PC-3 (cell line): ENCODE measurements at places on chromosomes 16 and 17. TPM values are rescaled to one million over a fixed set of nuclear protein-coding genes. Genes with fewer than 3 reads are reported as not detected.
A peak's percentile ranks its signal among the peaks of the same experiment; 100 is the strongest.

GRCh38 chr16:16124438-16124837 is 98.9 kb downstream of the ABCC6 start:
- no peak for DNase-seq
- no peaks in the 10 kb centered on the region for H3K4me1 ChIP-seq
- no peak overlapping the region for H3K4me3 ChIP-seq
- H3K36me3 ChIP-seq: peaks cover 14% of the 10 kb centered on the region; the same call in 1 of the 2 replicates

DNA sequence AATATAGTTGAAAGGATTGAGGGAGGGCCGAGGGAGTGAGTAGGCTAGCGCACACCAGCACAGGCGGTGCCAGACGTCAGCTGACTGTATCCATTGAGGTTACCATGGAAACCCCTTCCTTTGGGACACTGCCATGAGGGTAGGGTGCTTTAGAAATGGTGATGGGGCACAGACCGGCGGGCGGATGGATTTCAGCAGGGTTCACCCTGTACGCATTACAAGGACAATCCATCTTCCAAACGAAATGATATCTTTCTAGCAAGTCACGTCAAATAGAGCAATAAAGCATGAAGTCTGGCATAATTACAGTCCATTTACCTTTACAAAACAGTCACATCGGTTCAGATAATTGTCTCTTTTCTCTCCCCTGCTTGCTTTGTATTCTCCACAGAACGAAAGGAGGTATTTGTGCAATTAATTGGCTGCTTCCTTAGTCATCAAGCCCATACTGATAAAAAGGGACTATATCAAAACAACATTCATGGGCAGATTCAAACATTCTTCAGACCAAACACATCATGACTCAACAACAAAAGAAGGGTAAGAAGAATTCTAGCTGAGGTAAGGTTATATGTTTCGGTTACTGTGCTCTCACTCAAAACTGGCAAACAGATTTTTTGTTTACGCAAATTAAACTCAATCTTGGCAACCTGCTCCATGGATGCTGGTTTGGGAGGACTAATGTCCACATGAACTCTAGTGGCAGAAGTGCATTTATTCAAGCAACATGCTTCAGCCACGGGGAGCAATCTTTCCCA is 140.6 kb downstream of the CDK5R1 start:
- no peak overlapping the region for H3K4me3 ChIP-seq
- H3K4me1 ChIP-seq: peaks cover 10% of the 10 kb centered on the region; the same call in 1 of the 2 replicates
- no peaks in the 10 kb centered on the region for H3K27me3 ChIP-seq
- peak; percentile 7 for DNase-seq
- H3K27ac ChIP-seq: no peak overlapping the region
- no peaks in the 10 kb centered on the region for H3K36me3 ChIP-seq

DNA sequence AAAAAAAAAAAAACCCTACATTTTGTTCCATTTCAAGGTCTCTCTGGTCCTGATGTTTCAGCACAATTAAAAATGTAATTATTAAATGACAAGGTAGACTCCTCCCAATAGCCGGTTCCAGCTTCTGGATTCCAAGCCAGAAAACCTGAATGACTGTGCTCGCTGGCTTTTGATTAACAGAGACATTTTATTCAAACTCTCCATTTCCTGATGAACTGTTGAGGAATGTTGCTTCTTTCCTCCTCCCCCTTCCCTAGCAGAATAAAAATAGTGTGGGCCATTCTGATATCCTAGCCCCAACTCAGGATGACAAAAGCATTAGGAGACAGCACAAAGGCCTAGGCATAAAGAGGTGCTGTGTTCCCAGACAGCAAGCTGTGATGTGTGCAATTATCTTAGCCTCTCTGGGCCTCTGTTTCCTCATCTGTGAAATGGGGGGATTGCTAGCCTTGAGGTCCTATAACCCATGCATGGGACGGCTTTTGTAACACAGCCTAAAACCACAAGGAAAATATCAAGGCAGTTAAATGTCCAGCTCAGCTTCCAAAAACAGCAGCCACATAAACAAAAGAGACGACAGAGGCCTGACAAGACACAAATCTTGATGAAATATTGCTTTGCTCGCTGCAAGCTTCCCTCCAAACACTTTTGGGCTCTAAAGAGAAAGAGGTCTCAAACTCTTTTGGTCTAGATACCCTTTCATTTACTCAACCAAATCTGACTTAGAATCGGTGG is 127.2 kb upstream of the RCVRN start:
- no peak overlapping the region for H3K27ac ChIP-seq
- H3K4me3 ChIP-seq: no peak overlapping the region
- peaks cover 82% of the 10 kb centered on the region for H3K27me3 ChIP-seq
- no peaks in the 10 kb centered on the region for H3K4me1 ChIP-seq
- H3K36me3 ChIP-seq: no peaks in the 10 kb centered on the region
- DNase-seq: no peak

DNA sequence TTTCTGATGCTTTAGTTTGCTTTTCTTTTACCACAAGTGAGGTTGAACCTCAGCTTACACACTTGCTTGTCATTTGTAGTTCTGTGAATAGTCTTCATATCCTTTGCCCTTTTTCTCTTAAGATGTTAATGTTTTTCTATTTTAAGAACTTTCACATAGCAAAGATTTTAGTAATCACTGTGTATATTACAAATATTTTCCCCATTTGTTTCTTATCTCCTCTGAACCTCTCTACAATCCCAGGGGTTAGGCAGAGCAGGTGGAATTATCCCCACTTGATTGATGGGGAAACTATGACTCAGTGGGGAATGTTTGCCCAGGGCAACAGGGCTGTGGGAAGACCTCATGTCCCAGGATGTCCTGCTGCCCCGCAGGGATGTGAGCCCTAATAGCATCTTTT is 11.7 kb upstream of the MYH3 start:
- no peaks in the 10 kb centered on the region for H3K4me1 ChIP-seq
- H3K27me3 ChIP-seq: no peaks in the 10 kb centered on the region
- peak; percentile 6 for DNase-seq
- no peak overlapping the region for H3K4me3 ChIP-seq
- H3K27ac ChIP-seq: no peak overlapping the region
- no peaks in the 10 kb centered on the region for H3K36me3 ChIP-seq

DNA sequence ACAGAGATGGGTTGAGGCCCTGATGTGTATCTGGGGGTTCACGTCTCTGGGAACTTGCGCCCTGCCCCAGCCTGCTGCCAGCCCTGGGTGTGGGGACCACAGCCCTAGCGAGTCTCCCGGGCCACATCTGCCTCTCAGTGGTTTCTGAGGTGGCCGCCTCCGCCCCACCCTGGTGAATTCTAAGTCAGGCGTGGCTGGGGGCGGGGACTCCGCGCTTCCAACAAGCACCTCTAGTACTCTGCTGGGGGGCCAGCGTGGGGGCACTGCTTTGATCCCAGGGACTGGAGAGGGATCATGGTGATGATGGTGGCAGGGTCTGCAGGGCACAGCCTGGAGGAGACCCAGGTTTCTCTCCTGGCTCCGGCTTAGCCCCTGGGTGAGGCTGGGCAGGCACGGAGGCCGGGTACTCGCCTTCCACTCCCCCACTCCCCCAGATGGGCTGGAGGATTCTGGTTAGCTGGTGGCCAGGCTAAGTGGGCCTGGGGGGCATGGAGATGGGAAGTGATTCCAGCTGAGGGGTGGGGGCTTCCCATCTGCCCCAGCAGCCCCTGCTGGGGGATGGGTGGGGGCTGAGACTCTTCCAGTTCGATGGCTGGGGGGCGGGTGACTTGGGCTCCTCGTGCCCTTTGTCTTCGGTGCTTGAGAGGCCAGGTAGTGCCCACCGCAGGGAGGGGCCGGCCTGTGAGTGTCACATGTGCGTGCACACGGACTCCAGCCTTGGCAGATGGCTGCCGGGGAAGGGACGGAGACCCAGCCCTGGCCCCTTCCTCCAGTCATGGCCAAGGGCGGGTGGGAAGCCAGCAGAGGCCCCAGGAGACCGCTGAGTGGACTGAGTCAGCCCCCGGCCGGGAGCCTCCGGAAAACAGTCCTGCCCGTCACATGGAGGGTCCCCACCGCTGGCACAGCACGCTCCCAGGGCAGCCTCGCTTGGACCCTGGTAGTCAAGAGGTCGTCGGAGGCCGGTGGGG is 3.9 kb downstream of the GLIS2 start:
- no peak for DNase-seq
- H3K4me1 ChIP-seq: peaks cover 10% of the 10 kb centered on the region
- no peaks in the 10 kb centered on the region for H3K27me3 ChIP-seq
- no peak overlapping the region for H3K27ac ChIP-seq
- no peak overlapping the region for H3K4me3 ChIP-seq
- no peaks in the 10 kb centered on the region for H3K36me3 ChIP-seq

- H3K27ac ChIP-seq: no peak overlapping the region
- H3K4me3 ChIP-seq: no peak overlapping the region
- H3K27me3 ChIP-seq: peaks cover 10% of the 10 kb centered on the region
- no peak for DNase-seq
- no peaks in the 10 kb centered on the region for H3K36me3 ChIP-seq
These were observed 153.9 kb upstream of the CACNG3 start for GRCh38 chr16:24102209-24102660.

DNA sequence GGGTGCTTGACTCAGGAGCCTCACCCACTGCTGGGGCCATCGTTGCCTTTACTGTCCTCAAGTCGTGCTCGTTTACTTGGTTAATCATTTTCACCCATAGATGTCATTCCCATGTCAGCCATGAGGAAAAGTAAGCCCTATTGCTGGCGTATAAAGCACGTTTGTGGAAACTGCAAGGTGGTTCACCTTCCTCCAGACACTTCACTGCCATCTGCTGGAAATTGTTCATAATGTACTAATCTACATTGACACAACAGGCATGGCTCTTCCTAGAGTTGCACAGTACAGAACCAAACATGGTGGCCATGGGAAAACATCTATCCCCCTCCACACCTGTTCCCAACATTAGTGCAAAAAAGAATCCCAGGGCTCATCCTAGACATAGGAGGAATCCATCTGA is 116.6 kb downstream of the ZNF18 start:
- peak; percentile 56 for DNase-seq
- H3K27ac ChIP-seq: no peak overlapping the region
- H3K4me3 ChIP-seq: no peak overlapping the region
- no peaks in the 10 kb centered on the region for H3K36me3 ChIP-seq
- no peaks in the 10 kb centered on the region for H3K4me1 ChIP-seq
- H3K27me3 ChIP-seq: 0 out of 2 replicates have a peak, but pooled peaks cover 5% of the 10 kb centered on the region

GRCh38 chr17:56152874-56153602 is at the start of gene ANKFN1:
Gene ANKFN1, plus strand, starts transcription at chr17:56153475. Its CDS starts 59,193 bp downstream, at chr17:56212668.
- no peaks in the 10 kb centered on the region for H3K4me1 ChIP-seq
- no peak within 1 kb of the TSS for H3K27ac ChIP-seq
- DNase-seq: no peak
- no peak within 1 kb of the TSS for H3K4me3 ChIP-seq
- no peaks in the 10 kb centered on the region for H3K36me3 ChIP-seq
- no peaks in the 10 kb centered on the region for H3K27me3 ChIP-seq

DNA sequence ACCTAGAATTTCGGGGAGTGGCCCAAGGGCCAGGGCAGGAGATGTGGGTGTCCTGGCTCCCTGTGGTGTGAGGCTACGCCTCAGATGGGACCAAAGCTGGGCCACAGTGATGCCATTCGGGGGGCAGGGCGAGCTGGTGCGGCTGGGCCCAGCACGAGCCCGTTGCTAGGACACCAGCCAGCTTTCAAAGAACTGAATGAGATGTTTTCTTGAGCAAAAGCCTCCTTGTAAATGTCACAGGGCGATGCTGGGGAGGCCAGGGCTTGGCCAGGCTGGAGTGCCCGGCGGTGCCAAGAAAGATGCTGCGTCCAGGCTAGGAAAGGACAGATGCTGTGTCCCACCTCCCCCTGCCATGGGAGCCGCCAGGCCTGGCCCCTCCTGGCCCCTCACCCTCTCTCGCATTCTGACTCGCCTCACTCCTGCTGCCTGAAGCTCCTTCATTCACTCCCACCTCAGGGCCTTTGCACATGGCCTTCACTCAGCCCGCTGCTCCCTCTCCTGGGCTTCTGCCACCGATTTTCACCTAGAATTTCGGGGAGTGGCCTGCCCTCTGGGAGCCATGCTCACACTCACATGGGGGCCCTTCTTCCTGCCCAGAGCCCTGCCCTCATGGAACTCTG is 39.1 kb downstream of the CPNE2 start:
- DNase-seq: no peak
- H3K4me1 ChIP-seq: no peaks in the 10 kb centered on the region
- H3K27ac ChIP-seq: no peak overlapping the region
- H3K27me3 ChIP-seq: no peaks in the 10 kb centered on the region

- DNase-seq: peak; percentile 9
- no peak overlapping the region for H3K4me3 ChIP-seq
- H3K4me1 ChIP-seq: no peaks in the 10 kb centered on the region
- peaks cover 4% of the 10 kb centered on the region; the same call in 1 of the 2 replicates for H3K27me3 ChIP-seq
- H3K36me3 ChIP-seq: no peaks in the 10 kb centered on the region
These were observed 158.6 kb upstream of the CDH8 start for GRCh38 chr16:62194828-62195227.

DNA sequence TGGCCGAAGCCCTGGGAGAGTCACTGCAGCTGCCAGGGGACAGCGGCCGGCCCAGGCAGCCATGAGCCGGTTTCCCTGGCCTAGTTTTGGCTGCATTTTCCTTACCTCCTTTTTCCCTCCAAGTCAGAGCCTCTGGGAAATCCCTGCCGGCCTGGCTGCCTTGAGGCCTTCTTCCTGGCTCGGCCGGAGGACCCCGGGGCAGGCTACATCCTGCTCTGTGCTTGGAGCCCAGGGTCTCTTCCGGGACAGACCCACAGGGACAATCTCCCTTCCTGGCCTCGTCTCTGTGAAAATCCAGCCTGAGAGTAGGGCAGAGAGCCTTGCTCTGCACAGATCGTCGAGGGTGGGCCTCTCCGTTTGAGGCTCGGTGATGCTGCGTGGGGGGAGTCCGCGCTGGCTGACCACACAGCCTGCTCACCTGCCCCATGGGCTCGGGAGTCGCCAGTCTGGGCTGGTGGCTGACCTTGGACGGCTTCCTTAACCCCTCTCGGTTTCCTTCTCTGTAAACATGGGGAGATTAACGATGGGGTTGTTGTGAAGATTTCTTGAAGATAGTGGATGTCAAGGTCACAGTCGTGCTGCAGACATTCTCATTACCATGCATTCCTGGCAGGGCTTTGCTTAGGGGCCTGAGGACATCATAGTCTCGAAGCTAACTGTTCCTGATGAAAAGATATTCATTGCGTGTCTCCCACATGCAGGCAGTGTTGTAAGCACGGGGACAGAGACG is 34.8 kb upstream of the CIBAR2 start:
- no peak overlapping the region for H3K4me3 ChIP-seq
- no peaks in the 10 kb centered on the region for H3K27me3 ChIP-seq
- peaks cover 4% of the 10 kb centered on the region; the same call in 1 of the 2 replicates for H3K4me1 ChIP-seq
- no peak for DNase-seq

- H3K4me3 ChIP-seq: no peak overlapping the region
- no peaks in the 10 kb centered on the region for H3K4me1 ChIP-seq
- DNase-seq: no peak
- no peaks in the 10 kb centered on the region for H3K36me3 ChIP-seq
- peaks cover 8% of the 10 kb centered on the region; the same call in 1 of the 2 replicates for H3K27me3 ChIP-seq
These were observed 126.0 kb downstream of the MGAT5B start for GRCh38 chr17:76994237-76994637.

GRCh38 chr16:49470513-49470991 is 96.9 kb downstream of the C16orf78 start:
- no peak overlapping the region for H3K4me3 ChIP-seq
- DNase-seq: no peak
- no peaks in the 10 kb centered on the region for H3K4me1 ChIP-seq
- peaks cover 6% of the 10 kb centered on the region; the same call in 1 of the 2 replicates for H3K27me3 ChIP-seq

Gene GJD3
- total RNA-seq: not detected in 2 replicates

Gene KRT26
- not detected in 2 replicates for total RNA-seq

Gene SLC6A4
- not detected in 2 replicates for total RNA-seq

Gene GAST
- not detected in 2 replicates for total RNA-seq

Gene CIITA
- not detected in 2 replicates for total RNA-seq

Gene SLC13A2
- total RNA-seq: not detected in 2 replicates
